ENCODE measurements at places on chromosomes 2 and 18.

- no peak for DNase-seq
Observed at GRCh38 chr2:28628987-28629386, 122.6 kb upstream of the PPP1CB start.

DNA sequence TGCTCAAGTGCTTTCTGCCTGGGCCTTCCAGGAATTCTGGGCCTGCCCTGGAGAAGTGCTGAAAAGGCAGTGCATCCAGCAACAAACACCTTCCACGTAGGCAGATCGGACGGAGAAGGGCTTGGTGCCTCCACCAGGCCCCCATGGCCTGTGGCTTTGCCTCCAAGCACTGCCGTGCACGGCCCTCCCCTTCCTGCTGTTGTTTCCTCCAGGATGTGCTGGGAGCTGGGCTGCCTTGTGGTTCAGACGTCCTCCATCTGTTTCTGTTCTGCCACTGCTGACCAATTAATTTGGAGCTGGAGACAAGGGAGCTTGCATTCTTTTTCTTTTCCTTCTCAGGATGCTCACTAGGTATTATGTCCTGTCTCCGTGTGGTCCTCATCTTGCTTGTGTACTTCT, 197.0 kb downstream of the HRH4 start:
- no peak for DNase-seq

DNA sequence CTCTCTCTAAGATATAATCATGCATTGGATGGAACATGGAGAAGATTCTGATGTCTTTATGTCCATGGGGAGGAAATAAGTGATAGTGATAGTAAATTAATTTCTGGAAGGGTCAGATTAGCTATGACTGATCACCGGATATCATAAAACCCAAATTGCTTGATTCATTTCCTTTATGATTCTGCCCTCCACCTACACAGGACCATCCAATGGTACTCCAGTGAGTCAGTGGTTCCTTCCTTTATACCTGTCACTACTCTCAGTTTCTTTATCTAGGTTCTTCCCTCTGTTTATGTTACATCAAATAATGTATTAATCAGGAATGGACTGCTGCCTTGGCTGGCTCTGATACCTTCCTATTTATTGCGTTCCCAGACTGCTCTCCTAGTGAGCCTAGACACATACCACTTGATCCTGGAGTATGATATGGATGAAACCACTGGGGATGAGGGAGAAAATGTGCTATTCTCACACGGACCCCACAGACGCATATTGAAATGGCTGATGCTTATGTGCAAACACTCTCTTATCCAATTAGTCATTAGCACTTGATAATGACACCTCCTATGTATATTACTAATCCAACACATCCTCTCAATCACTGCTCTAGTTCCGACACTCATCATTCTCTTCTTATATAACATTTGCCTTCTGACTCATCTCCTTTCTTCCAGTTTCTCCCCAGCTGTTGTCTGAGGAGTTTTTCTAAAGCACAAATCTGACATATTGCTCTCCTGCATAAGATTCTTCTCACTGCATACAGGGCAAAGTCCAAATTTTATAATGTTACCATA, 315.6 kb downstream of the INSIG2 start:
- DNase-seq: no peak

- no peak for DNase-seq
Observed at GRCh38 chr2:119475225-119475856, 43.7 kb downstream of the TMEM37 start.

DNA sequence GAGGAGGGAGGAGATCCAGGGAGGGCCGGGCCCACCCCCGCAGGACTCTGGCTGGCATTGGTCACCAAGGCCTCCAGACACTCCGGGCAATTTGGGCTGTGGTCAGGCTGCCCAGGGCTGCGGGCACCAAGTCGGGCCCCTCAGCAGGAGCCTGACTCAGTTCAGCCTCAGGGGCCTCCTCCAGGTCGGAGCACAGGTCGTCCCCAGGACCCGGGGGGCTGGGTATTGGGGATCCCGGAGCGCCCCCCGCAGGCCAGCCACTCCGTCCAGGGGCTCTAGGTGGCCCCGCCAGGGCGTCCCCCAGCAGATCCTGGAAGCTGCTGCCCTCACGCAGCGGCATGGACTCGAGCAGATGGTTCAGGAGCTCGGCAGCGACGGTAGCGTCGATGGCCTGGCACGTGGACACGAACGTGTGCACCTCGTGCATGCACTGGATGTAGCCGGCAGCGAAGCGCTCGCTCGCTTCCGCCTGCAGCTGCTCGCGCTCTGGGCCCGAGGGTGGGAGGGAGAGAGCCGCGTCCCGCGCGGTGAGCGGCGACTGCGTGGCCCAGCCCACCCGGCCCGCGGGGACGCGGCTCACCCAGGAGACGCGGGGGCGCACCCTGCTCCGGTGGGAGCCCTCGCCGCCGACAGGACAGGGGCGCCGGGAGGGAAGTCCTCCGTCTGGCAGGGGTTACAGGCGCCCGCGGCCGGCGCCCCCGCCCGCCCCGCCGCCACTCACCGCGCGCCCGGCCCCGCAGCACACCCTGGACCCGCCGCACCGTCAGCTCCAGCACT, 884 bp downstream of the HES6 start:
- DNase-seq: no peak

GRCh38 chr2:214465363-214466146, 54.7 kb downstream of the VWC2L start:
- DNase-seq: no peak

Data from stimulated activated CD4-positive, alpha-beta T cell treated with anti-CD3 and anti-CD28 coated beads, TNF-alpha, amount 100 ng/mL, for 4 hours (primary cell).